AML-193 (cell line): ENCODE measurements at places on chromosomes 1 and 21.

DNA sequence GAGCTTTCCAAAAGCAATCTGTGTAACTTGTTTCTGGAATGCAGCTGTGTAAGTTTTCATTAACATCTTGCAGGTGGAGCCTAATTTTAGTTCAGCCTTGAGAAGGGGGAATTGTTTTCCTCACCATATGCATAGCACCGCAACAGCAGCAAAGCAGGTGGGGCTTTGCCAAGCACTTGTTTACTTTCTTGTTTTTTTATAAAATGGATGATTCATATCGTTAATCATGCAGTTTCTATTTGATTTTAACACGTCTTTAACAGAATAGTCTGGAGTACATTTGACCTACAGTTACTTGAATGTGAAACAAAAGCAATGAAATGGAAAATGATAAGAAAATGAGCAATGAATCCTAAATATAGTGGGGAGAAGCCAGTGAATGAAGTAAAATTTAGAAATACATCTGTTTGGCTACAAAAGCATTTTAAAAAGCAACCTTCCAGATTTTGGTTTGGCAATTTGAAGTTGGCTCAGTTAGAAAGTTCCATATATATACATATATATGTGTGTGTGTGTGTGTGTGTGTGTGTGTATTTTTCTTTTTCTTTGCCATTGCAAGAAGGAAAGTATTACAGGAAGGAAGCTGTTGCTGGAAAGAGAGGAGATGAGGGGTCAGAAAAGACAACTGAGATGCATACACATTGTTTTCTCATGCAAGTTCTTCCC lies 119.0 kb upstream of the ADGRL2 start:
- no peak for DNase-seq

- no peak for DNase-seq
These were observed 108.5 kb upstream of the SERTAD4 start for GRCh38 chr1:210123924-210124589.

GRCh38 chr1:205785446-205785845 lies 10.2 kb upstream of the RAB29 start:
- DNase-seq: no peak

GRCh38 chr21:39377444-39378050 lies 28.7 kb upstream of the HMGN1 start:
- no peak for DNase-seq

GRCh38 chr1:229031061-229031460 lies 239.8 kb upstream of the RAB4A start:
- no peak for DNase-seq

- DNase-seq: no peak
These were observed 941 bp downstream of the RABGGTB start for GRCh38 chr1:75786901-75787493.
